ENCODE measurements at places on chromosomes 6 and 20.
A peak's percentile ranks its signal among the peaks of the same experiment; 100 is the strongest.

GRCh38 chr20:49028684-49029083 is 17.4 kb upstream of the CSE1L start:
- no peak for DNase-seq

DNA sequence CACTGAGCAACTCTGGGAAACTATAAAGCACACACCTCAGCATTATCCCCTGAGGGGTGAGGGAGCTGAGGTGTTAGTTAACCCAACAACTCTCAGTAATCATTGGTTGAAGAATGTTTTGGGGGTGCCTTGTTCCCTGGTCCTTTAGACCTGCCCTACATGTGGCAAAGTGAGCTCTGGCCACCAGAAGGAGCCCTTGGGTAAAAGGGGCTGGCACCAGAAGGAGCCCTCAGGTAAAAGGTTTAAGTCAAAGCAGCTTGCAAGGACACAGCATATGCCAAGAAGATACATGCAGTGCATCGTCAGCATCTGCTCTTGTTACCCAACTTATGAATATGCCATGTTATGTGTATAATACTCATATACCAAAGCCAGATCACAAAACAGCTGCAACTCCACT is 1081.7 kb downstream of the KIF16B start:
- DNase-seq = no peak

DNA sequence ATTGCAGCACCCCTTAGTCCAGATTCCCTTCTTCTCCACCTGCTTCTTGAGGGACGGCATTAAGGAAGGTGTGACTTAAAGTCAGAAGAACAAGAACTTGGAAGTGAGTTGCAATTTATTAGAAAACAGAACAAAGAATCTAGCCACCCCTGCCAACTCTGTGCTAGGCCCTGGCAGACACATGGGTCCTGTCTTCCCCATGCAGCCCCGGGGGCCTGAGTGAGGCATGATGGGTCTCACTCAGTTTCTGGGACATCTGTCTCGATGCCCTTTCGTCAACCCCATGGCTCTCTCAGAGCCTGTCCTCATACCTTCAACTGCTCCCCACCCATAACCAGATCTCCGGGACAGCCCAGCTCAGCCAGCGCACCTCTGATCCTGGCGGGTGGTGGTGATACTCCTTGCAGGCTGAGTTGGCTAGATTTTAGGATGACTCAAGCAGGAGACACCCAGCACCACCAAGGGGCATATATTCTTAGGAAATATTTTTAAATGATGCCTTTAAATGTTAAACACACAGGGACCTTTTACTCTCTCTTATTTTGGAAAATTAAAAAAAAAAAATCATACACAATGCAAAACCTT is 143.2 kb upstream of the RNF24 start:
- DNase-seq = no peak

GRCh38 chr20:53707371-53708055 is 113.9 kb upstream of the ZNF217 start:
- no peak for DNase-seq

DNA sequence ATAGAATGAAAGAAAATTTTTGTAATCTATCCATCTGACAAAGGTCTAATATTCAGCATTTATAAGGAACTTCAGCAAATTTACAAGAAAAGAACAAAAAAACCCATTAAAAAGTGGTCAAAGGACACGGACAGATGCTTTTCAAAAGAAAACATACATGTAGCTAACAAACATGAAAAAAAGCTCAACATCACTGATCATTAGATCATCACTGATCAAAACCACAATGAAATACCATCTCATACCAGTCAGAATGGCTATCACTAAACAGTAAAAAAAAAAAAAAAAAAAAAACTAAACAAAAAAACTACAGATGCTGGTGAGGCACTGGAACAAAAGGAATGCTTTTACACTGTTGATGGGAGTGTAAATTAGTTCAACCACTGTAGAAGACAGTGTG is 837.1 kb downstream of the EPHA7 start:
- DNase-seq = no peak

GRCh38 chr6:168380956-168381605 is 59.9 kb upstream of the SMOC2 start:
- DNase-seq = no peak

DNA sequence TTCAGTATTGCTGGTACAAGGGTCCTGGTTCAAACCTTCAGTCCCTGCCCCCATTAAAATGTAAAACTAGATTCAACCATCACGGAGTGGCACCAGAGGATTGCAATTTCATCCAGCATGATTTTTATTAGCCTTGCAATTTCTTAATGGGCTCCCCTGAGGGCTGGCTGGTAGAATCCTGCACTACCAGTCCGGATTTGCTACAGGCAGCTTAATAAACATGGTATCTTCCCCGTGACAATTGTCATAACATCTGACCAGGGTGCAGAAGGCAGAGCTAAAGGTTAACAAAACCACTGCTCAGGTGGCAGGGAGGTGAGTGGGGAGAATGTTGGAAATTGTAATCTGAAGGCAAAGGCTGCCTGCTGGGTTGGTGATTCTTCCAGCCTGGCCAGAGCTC is 94.5 kb downstream of the PKHD1 start:
- no peak for DNase-seq

DNA sequence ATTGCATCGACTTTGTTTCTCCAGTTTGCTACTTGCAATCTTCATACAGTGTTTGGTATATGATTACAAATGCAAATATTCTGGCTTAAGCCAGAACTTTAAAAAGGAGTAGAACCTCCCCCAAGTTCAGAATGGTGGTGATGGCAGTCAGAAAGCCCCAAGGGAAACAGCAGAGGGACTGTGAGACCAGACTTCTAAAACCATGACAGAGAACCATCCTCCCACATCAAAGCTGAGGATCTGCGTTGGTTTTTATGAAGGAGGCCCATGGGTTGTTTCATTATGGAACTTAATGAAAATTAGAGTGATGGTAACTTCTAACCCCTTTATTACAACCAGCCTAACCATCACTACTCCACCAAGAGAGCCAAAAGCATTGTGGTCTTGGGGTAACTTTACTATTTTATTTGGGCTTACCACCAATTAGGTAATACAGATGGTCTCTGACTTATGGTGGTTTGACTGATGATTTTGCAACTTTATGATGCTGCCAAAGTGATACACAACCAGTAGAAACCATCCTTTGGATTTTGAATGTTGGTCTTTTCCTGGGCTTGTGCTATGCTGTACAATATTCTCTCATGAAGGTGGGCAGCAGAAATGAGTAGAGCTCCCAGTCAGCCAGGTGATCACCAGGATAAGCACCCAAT is 10.9 kb upstream of the MRS2 start:
- no peak for DNase-seq

DNA sequence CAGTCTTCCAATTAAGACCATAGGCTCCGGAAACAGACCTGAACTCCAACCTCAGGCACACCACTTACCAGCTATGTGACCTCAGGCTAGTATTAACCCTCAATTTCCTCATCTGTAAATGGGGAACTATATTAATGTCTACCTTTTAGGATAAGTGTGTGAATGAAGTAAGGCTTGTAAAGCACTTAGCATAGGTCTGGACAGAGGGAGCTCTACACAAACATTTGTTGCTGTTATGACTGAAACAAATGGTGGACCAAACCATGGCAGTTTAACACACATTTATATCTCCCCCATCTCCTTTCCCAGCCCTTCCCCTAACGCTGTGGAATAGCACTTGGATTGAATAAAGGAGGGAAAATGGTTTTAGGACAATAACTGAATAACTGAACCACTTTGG is 48.7 kb downstream of the TSHZ2 start:
- DNase-seq = no peak

DNA sequence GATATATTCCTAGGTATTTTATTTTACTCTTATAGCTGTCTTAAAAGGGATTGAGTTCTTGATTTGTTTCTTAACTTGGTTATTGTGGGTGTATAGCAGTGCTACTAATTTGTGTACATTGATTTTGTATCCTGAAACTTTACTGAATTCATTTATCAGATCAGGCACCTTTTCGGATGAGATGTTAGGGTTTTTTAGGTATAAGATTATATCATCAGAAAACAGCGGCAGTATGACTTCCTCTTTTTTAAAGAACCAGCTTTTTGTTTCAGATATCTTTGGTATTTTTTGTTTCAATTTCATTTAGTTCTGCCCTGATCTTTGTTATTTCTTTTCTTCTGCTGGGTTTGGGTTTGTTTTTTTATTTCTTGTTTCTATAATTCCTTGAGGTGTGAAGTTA is 382.4 kb upstream of the ADGRB3 start:
- no peak for DNase-seq

GRCh38 chr20:40233406-40233805 is 455.6 kb downstream of the MAFB start:
- DNase-seq = no peak

- DNase-seq = no peak
These were observed 158.7 kb downstream of the SYNE1 start for GRCh38 chr6:152478377-152479010.

DNA sequence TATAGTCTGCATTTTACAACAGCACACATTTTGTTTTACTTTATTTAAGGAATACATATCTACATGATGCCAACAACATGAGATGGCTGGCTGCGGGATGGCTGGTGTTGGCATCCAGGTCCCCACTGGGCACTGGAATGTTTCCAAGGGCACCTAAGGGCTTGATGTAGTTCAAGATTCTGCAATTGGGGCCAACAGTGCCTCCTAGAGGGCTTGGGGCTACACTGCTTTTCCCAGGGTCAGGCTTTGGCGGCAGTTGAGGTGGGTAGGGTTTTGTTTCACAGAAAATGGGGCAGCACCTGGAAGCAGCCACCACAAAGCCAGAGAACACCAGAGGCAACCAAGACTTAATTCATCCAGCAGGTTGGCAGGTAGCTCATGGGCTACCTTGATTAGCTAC is 202.2 kb upstream of the PRND start:
- DNase-seq = peak; percentile 4

DNA sequence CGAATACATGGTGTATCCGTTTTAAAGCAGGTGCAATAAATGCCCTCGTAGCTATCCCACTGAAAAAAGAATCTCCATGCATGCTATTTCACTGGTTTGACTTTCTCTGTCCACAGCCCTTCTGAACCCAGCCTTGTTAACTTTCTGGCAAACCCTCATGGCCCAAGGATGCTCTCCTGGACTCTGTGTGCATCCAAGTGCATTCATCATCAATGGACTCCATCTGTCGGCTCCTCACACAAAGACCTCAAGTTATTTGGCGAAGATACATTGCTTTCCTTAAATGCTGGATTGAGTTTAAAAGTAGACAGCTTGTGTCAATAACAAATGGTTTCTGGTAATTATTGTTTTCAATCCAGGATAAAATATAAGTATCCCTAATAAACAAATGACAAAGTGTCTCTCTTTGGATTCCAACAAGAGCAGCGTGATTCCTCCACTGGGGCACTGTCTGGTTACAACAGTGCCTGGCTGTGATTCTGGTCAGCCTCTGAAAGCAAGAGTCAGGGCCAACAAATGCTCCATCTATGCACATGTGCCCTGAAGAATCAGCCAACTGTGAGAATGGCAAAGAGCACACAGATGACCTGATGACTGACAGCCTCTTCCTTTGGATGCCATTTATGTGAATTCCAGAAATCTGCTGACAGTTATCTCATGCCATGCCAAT is 55.7 kb downstream of the FYN start:
- DNase-seq = no peak

- no peak for DNase-seq
These were observed 179.6 kb downstream of the AKAP7 start for GRCh38 chr6:131314838-131315237.

DNA sequence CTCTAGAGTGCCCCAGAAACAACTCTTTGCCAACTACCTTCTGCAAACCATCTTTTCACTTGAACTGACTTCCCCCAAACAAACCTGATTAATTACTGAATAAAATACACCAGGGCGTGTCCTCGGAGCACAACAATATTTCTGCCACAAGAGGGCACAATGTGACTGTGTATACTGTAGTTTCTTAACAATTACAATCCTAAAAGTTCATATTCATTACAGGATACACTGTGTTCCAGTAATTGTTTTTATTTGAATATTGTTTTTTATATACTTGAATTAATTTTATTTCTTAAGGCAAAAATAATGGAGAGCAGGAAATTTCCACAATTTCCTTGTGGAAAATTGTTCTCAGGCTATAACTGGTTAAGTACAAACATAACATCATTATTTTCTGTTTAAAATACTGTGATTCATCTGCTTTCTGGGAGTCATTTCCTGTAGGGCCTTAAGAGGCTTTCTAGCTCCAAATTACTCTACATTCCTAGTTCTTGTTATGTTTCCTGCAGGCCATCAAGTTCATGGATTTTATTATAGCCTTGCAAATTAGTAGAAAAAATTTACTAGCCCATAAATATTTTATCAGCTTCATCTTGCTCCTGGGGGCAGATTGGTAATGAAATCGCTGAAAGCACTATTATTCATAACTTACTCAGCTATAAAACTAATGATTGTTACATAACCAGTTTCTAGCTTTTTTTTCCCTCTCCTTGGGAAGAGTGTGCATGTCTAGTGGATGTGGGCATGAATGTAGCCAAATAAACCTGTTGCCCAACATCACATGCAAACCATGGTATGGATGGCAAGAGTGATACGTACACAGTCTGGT is 51.9 kb upstream of the SLC22A16 start:
- peak; percentile 25 for DNase-seq

GRCh38 chr6:156809446-156810178 is 32.4 kb downstream of the ARID1B start:
- DNase-seq = no peak

- DNase-seq = no peak
These were observed 88.8 kb downstream of the THEMIS start for GRCh38 chr6:127811900-127812570.

GRCh38 chr6:14645841-14646240 is 528.3 kb downstream of the CD83 start:
- no peak for DNase-seq

GRCh38 chr6:106858653-106859092 is 115.9 kb downstream of the CD24 start:
- no peak for DNase-seq

- no peak for DNase-seq
These were observed 530 bp upstream of the NEDD9 start for GRCh38 chr6:11232770-11233626.

DNA sequence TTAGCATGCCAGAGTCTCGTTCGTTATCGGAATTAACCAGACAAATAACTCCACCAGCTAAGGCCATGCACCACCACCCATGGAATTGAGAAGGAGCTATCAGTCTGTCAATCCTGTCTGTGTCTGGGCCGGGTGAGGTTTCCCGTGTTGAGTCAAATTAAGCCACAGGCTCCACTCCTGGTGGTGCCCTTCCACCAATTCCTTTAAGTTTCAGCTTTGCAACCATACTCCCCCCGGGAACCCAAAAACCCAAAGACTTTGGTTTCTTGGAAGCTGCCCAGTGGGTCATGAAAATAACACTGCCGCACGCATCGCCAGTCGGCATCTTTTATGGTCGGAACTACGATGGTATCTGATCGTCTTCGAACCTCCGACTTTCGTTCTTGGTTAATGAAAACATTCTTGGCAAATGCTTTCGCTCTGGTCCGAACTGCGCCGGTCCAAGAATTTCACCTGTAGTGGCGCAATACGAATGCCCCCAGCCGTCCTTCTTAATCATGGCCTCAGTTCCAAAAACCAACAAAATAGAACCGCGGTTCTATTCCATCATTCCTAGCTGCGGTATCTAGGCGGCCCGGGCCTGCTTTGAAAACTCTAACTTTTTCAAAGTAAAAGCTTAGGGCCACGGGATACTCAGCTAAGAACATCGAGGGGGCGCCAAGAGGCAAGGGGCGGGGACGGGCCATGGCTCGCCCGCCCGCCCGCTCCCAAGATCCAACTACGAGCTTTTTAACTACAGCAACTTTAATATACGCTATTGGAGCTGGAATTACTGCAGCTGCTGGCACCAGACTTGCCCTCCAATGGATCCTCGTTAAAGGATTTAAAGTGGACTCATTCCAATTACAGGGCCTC is 1958.5 kb upstream of the DEFB115 start:
- no peak for DNase-seq

GRCh38 chr20:47792021-47792618 is 6.8 kb upstream of the SULF2 start:
- DNase-seq = no peak
